ENCODE measurements at places on chromosomes 11 and 22.

GRCh38 chr11:59200423-59200746, 12.3 kb downstream of the MPEG1 start:
- no peak for DNase-seq

DNA sequence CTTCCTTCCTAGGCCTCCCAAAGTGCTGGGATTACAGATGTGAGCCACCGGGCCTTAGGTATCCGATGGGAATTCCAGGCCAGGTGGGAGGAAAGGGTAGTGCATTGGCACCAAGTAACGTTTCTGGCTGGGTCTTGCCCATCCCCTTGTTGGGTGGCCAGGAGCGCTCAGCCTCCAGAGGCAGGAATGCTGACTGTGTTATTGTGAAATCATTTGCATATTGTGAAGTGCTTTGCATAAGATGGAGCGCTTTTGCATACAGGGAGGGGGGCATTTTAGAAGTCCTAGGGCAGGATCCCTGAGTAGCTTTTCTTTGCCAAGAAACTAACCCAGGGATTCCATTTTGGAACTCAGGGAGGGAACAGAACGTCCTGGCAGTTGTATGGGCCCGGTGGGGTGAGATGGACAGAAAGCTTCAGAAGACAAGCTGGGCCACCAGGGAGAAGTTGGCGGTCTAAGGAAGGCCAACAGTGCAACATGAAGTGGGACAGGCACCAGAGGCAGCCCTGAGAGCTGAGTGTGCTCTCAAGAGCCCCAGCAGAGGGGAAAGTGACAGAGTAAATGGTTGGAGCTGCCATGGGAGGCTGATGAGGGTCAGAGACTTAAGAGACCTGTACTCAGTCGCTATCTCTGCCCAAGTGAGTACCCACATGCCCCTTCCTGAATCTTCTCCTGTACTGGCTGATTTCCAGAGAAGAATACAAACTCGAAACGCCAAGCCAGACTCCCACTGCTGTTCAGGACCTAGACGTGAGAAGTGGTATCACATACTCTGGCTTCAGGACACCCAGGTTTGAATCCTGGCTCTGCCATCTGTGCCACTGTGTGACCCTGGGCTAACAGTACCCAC, 1.3 kb upstream of the SLC39A13 start:
- no peak for DNase-seq

GRCh38 chr11:17479284-17480214, 2.9 kb upstream of the ABCC8 start:
- DNase-seq = no peak

DNA sequence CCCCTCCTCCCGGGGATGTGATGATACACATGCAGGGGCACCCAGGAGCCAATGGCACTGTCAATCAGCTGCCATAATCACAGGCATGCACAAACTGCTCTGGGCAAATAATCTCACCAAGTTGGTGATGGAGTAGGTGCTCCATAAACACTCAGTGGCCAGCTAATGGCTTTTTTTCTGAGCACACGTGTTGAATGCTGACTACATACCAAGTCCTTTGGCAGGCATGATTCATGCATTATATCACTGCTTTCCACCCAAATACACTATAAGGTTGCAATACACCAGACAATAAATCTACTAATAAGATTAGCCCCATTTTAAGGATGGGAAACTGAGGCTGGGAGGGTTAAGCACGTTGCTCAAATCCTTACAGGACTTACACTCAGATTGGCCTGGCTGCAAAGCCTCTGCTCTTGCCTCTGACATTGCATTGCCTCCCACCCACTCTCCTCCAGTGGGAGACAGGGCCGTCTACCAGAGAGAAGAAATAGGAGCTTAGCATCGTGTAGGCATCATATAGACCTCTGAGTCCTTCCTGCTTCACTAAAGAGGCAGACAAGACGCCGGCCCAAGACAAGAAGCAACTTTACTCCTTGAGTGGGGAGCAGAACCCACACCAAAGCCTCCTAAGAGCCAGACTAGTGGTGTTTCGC, 32.7 kb upstream of the ACCSL start:
- DNase-seq = no peak

DNA sequence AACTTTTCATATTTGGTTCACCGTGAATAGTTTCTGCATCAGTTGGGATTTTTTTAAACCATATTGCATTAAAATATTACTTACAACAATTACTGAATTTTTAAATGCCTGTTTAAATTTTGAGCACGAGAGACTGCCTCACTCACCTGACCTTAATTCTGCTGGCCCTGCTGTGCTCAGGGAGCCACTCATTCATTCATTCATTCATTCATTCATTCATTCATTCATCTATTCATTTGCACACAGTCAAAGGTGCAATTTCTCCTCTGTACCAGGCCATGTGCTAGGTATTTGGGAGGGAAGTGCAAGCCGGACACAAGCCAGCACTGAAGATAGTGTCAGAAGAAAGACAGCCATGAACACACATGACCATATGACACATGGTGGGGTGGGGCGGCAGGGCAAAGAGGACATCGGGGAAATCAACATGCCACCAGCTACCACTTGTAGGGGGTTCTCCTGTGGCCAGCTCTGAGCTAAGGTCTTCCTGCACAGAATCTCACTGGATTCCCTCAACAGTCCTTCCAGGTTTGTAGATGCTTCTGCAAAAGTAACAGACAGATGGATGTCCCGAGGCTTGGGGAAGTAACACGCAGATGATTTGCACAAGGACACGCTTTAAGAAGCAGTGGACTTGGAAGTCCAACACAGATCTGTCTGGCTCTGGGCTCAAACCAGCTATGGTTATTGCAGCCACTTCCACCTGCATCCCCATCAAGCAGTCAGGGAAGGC, 568 bp upstream of the CSF2RB start:
- DNase-seq = no peak

DNA sequence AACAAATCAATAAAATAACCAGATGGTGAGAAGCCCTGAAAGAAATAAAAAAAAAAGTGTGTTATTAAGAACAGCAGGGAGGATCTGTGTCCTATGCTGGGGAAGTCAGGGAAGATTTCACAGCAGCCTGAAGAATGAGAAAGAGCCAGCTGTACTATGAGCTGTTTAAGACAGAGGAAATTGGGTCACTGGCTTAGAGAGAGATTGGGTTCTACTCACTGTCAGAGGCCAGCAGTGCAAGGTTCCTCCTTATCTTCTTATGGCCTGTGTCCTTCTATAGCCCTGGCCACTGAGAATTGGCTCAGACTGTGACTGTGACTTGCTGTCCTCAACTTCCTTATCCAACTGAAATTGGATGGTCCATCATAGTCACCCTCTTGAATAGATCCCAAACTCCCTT, 54.8 kb upstream of the FDX1 start:
- DNase-seq = no peak

GRCh38 chr22:20920881-20921203, 3.6 kb downstream of the CRKL start:
- no peak for DNase-seq

DNA sequence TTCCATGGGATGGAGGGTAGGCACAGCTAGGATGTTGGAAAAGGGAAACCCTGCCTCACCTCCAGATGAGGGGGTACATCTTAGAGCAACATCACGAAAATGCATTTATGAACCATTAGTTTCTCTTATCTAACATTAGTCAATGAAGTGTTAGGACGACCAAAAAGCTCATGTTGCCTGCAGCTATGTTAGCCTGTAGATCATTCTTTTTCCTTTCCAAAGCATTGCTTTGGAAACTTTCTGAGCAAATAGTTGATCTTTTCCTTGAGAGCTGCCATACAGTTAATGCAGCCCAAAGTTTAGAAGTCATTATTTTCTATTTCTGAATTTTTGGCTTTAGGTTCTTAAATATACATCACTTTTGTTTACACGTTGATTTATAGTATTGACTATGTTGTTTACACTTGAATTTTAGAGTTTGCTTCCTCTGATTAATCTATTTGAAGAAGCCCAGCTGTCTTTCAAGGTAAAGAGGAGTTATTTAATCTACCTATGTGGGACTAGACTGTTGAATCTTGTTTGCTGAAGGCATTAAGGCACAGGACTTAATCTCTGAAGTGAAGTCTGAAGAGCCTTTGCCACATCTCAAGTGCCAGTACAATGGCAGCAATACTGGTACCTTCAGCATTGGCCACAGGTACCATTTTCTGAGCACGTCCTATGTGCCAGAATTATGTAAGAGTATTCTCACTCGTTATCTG, 11.0 kb downstream of the POU2AF3 start:
- DNase-seq = no peak

DNA sequence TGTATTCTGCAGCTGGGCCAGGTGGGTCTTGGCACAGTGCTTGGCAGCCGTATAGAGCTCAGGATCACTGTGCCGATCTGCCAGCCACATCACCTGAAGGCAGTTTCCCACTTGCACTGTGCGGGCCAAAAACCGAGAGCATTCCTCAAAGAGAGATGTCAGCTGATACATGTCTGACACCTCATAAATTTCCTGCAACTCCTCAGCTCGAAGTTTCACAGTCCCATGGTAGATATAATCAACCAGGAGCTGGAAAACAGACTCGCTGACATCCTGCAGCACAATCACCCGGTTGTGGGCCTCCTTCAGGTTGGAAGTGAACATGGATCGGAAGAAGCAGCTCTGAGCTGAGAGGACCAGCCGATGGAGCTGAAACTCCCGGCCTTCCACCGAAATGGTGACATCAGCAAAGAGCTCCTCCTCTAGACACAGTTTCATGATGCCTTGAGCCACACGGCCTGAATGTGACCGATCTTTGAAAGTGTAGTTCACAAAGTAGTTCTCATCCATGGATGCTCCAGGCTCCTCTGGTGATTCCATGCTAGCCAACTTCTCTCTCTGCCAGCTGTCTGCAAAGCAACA, 1.2 kb downstream of the KBTBD4 start:
- DNase-seq = no peak

- DNase-seq = no peak
These were observed 301.1 kb downstream of the GUCY1A2 start for GRCh38 chr11:106717222-106717621.

DNA sequence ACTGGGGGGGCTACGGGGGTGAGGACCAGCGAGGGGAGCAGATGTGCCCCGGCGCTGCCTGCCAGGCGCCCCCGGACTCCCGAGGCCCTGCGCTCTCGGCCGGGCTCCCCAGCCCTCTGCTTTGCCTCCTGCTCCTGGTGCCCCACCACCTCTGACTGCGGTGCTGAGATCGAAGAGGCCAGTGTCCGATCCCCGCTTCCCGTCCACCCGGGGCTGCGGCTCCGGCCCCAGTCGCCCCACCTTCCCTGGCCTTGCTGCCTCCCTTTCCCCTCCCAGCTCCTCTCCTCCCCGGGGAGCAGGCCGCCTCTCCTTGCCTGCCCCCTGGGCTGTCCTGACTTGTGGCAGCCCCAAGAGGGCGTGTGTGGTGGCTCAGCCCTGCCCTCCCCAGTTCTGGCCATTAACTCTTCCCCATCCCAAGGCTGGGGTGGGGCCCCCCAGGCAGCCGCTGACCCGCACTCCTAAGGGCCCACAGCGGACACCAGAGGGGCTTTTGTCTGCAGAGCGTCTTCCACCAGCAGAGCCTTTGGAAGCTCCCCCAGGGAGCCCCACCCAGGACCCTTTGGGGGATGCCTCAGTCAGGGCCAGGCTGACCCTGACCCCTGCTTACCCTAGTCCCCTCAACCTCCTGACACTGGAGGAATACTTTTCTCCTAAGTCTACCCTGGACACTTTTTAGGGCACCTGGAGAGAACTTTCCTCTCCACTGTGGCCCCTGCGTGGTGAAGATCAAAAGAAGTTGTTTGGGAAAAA, 16.6 kb downstream of the RTN4RL2 start:
- no peak for DNase-seq

DNA sequence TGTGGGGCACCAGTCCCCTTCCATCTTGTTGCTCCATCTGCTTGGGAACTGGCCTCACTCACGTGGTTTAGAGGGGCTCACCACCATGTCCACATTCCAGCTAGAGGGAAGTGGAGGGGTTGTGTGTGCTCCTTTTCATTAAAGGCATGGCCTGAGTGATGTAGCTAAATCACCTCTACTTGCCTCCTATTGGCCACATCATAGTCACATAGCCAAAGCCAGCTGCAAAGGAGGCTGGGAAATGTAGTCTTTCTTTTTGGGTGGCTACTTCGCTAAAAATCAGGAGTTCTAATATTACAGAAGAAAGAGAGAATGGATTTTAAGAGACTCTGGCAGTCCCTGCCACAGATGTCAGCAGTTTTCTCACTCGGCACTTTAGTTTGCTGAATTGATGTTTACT, 63.0 kb upstream of the ALX4 start:
- no peak for DNase-seq

DNA sequence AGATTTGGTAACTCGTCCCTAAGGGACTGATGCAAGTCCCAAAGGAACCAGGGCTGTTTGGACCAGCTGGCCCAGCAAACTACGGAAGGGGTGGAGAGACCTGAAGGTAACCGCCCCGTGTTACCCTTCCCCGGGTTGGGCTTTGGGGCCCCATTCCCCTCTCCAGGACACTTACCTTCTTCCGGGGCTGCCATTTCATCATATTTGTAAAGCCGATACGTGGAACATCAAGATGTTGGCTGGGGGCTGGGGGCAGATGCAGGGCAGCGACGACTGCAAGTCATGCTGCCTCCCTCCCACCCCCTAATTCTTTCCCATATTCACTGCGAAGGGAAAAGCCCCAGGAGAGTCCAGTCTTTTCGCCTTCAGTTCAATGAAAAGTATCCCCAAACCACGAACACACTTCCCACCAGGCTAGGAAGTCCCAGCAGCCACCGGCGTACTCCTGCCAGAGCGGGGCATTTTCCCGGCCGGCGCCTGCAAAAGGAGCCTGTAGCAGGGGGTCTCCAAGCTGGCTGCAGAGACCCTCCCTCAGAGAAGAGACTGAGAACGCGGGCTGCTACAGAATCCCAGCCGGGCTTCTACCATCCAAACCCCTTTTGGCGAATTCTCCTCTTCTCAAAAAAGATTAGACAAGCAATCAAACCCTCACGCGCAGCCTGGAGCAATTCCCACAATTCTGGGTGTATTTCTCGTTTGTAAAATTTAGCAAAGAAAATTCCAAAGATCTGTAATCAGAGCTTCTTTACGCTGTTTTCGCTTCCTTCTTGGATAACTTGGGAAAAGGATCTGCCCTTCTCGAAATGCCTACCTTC, 236.7 kb downstream of the TTC28 start:
- DNase-seq = peak; percentile 57

GRCh38 chr11:43555816-43556611, 124.5 kb upstream of the HSD17B12 start:
- DNase-seq = no peak

GRCh38 chr11:23875176-23875850, 621.5 kb upstream of the LUZP2 start:
- DNase-seq = no peak

DNA sequence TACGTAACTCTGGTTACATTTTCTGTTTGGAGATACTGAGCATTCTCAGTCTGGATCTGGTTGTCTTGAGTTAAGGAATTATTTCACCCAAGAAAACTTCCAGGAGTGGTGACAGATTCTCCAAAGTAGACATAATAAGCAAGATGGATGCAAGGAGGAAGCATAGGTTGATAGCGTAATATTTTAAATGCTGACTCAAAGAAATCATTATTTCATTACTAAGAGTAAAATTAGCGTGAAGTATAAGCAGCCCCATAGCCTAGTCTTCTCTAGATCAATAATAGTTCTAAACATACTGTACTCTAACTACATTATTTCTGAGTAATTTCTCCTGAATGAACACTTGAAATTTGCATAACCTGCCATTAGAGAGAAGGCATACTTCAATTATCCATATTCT, 57.5 kb upstream of the MS4A8 start:
- DNase-seq = no peak
